ENCODE measurements at places on chromosomes 3 and 15.

GRCh38 chr3:96803870-96804269 lies 10.5 kb upstream of the EPHA6 start:
- no peaks in the 10 kb centered on the region for H3K4me1 ChIP-seq
- no peak for DNase-seq
- no peaks in the 10 kb centered on the region for H3K27me3 ChIP-seq

- no peak overlapping the region for H3K4me3 ChIP-seq
- H3K27me3 ChIP-seq: no peaks in the 10 kb centered on the region
- DNase-seq: no peak
Observed at GRCh38 chr3:27976933-27977332, 254.8 kb upstream of the EOMES start.

DNA sequence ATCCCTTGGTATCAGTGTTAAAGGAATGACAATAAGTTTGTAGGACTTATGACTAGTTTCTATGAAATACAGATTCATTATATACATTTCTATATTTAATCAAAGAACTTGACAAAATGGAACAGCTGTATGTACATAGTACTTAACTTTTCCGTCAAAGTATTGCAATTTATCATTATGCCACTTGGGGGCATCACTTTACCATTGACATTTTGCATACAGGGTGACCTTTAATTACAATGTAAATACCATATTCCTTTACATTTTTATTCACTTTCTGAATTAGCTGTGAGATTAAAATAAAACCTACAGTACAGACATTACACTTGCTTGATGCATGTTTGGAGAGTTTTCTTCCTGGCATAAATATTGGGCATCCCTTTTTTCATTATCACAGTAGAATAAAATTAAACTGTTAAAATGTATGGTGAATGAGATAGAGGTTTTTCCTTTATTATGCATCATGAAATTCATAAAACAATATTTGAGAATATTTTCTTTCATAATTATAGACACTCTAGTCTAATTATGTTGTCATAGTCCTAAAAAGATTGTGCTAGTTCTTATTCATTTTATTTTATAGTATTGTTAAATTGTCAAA lies 6.9 kb downstream of the NEK11 start:
- no peaks in the 10 kb centered on the region for H3K36me3 ChIP-seq
- H3K27ac ChIP-seq: no peak overlapping the region
- H3K27me3 ChIP-seq: no peaks in the 10 kb centered on the region
- no peaks in the 10 kb centered on the region for H3K4me1 ChIP-seq
- peak; percentile 54 for DNase-seq

GRCh38 chr3:162295323-162295983 lies 798.8 kb downstream of the OTOL1 start:
- H3K36me3 ChIP-seq: no peaks in the 10 kb centered on the region
- H3K4me3 ChIP-seq: no peak overlapping the region
- no peak overlapping the region for H3K27ac ChIP-seq
- H3K27me3 ChIP-seq: no peaks in the 10 kb centered on the region
- no peaks in the 10 kb centered on the region for H3K4me1 ChIP-seq

DNA sequence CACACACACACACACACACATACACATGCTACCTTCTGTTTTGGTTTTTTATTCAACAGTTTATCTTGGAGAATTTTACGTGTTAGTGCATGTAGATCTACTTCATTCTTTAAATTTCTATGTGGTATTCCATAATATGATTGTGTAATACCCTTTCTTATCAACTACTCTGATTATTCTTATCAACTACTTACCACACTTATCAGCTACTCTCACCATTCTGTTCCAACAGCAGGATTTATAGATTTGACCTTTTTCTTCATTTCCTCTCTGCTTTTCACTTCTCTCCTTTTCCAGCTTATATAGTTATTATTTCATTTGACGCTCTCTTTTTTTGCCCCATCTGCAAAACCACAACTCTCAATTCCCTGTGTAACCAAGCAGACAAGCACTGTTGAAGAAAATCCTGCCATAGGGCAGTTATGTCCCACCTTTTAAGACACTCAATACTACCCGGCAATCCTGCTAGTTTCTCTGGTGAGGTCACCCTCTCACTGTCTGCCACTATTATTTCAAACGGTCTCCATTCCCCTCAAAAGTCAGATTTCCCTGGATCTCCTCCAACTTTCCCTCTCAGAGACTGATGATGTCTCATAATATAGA lies 56.9 kb upstream of the SATB1 start:
- no peak overlapping the region for H3K27ac ChIP-seq
- no peaks in the 10 kb centered on the region for H3K4me1 ChIP-seq
- H3K27me3 ChIP-seq: no peaks in the 10 kb centered on the region
- no peak overlapping the region for H3K4me3 ChIP-seq
- DNase-seq: no peak

- no peaks in the 10 kb centered on the region for H3K27me3 ChIP-seq
- peak overlapping the region; percentile 70 for H3K4me3 ChIP-seq
- H3K36me3 ChIP-seq: peaks cover 4% of the 10 kb centered on the region
- DNase-seq: peak; percentile 30
- H3K27ac ChIP-seq: peak overlapping the region; percentile 91
Observed at GRCh38 chr3:177426878-177427495, 229.7 kb upstream of the TBL1XR1 start.

DNA sequence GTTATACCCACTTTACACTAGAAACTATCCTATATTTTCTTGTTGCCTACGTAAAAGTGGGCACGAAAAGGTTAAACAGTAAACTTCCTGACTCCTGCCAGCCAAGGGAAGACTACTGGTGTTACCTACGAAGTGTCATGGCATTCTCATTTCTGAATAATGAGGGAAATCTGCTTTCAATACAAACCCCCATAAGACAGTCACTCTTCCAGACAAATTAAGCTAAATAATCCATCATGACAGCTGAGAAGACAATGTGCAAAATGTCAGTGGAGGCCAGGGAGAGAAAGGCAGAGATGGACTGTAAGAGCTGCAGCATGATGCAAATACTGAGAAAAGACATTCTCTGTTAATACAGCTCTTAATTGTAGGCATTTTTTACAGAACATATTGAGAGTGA lies 136.5 kb downstream of the SERPINI1 start:
- H3K36me3 ChIP-seq: no peaks in the 10 kb centered on the region
- H3K27ac ChIP-seq: no peak overlapping the region
- no peak overlapping the region for H3K4me3 ChIP-seq
- no peaks in the 10 kb centered on the region for H3K4me1 ChIP-seq

GRCh38 chr3:71419369-71419768 lies 164.2 kb downstream of the FOXP1 start:
- no peak overlapping the region for H3K27ac ChIP-seq
- peaks cover 9% of the 10 kb centered on the region for H3K36me3 ChIP-seq
- H3K4me3 ChIP-seq: no peak overlapping the region
- no peak for DNase-seq
- no peaks in the 10 kb centered on the region for H3K27me3 ChIP-seq

DNA sequence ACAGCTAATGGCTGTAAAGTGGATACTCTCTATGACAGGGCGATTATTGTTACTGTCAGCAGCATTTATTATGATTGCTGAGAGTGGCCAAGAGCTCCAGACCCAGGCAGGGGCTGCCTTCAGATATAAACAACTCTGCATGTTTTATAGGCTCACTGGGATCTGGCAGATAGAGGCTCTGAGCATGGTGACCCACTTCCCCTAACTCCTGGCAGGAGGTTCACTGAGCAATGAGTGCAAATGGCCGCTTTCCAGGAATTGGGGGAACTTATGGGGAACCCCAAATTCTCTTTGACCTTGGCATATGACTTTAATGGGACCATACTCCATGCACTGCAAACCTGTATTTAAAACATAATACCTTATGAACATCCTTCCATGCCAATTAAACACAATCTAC lies 59.0 kb downstream of the SCN5A start:
- H3K36me3 ChIP-seq: no peaks in the 10 kb centered on the region
- no peak for DNase-seq
- no peaks in the 10 kb centered on the region for H3K4me1 ChIP-seq
- peaks cover 39% of the 10 kb centered on the region for H3K27me3 ChIP-seq
- H3K27ac ChIP-seq: no peak overlapping the region
